Anterior cingulate cortex (tissue), 58 donors: ENCODE measurements at places on chromosomes 5 and 9.

- DNase-seq: no peak
Observed at GRCh38 chr9:16291921-16292320, 578.5 kb downstream of the BNC2 start.

DNA sequence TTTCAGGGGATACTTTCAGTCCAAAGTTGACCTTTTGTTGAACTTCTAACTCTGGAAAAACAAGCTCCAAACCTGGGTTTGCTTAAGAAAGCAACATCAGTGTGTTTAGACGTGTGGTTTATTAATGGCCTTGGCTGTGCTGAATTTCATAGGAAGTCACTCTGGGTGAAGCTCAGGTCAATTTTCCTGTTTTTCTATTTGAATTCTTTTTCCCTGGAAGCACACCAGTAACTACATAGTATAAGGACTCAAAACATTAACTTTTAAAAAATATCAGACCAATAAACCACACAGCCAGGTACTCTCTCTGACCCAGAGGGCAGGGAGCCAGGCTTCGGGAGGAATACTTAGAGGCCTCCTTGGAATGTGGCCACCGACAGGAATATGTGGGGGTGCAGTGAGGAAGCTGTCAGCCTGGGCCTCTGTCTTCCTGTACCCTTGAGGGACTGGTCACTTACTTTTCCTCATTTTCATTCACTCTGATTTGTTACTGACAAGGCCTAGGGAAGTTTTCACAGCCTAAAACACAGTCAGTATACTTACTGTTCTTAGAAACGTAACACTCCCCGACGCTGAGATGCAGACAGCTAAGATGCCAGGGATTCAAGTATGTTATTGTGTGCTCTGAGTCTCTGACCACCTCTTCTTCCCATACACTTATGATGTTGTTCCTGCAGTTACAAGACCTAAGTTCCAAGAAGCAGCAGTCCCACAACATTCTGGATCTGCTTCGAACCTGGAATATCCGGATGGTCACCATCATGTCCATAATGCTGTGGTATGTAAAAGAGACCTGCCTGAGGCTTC lies 18.9 kb downstream of the SLC22A5 start:
- DNase-seq: no peak

GRCh38 chr5:12911156-12911555 lies 1006.9 kb upstream of the CTNND2 start:
- no peak for DNase-seq

GRCh38 chr5:170681013-170681433 lies 102.5 kb upstream of the GABRP start:
- DNase-seq: no peak

DNA sequence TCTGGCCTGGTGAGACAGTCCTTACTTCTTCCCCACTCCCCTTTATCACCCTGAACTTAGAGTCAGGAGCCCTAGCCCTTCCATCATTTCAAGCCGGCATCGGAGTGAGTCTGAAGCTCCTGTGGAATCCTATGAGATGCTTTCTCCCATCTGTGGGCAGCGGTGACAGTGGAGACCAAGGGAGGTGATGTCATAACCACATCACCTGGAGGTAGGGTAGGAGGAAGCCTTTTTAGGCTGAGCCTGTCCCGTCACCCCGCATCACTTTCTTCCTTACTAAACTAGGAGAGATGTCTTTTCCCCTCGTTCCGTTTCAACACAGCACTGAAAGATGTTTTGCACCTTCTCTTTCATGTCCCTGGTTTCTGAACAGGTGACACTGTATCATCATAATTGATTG lies 124.1 kb upstream of the WWC1 start:
- no peak for DNase-seq

DNA sequence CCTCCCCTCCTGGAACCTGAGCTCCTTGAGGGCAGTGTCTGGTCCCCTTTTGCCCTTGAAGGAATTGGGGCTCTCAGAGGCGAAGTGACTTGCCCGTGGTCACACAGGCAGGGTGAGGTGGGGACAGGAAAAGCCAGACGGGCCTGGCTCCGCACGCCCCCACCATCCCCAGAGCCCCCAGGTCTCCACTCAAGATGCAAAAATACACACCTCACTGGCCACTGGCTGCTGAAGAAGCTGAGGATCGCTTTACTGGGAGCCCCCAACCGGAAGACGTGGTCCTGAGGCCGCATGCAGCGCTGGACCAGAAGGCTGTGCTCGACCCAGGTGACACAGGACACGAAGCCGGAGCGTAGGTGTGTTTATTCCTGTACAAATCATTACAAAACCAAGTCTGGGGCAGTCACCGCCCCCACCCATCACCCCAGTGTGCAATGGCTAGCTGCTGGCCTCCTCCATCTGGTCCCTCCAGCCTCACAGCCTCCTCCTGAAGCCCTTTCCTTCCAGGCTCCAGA lies 7.6 kb upstream of the AK1 start:
- DNase-seq: no peak

DNA sequence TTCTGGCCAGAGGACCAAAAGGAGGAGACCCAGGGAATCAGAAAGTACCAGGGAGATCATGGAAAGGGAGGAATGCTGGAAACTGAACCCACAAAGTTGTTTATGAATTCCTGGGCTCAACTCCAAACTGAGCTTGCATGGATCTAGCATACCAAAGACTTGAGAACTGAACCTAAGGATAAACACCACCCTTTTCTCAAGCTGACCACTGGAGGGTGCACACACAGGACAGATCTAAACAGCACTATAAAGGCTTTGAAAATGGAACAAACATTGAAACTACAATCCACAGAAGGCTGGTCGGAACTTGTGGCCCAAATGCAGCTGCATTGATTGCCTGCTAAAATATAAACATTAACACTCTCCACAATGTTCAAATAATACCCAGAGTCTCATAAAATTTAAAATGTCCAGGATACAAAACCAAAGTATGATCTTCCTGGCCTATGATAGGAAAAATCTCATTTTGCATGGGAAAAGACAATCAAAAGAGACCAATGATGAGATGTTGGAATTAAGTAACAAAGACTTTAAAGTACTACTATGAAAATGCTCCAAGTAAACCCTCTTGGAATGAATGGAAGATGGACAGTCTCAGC lies 15.6 kb upstream of the IRF1 start:
- DNase-seq: no peak
